ENCODE measurements at places on chromosomes 5 and 9. TPM values are rescaled to one million over a fixed set of nuclear protein-coding genes. Genes with fewer than 3 reads are reported as not detected.
A peak's percentile ranks its signal among the peaks of the same experiment; 100 is the strongest.

Gene SLC35D2
- total RNA-seq, result 19.2 TPM

- no peak for ATAC-seq
Measured at GRCh38 chr9:19033015-19033414, at the start of gene SAXO1. Gene SAXO1 (minus strand): TSS chr9:19033209. CDS start chr9:19032908, 301 bp downstream.

Gene SMIM33
- total RNA-seq, result 0.14 TPM

DNA sequence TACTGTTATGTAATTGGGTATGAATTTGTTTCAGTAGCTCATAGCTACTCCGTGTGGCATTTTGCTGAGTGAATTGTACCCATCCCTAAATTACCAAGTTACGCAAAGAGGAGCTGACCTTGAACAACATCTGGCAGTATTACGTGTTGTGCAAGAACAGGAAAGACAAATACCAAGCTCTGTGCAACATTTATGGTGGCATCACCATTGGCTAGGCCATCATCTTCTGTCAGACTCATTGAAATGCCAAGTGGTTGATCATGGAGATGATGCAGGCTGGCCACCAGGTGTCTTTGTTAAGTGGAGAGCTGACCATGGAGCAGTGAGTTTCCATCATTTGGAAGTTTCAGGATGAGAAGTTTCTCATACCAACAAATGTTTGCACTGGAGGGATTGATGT lies 15.0 kb downstream of the ZSWIM6 start:
- no peak for ATAC-seq

DNA sequence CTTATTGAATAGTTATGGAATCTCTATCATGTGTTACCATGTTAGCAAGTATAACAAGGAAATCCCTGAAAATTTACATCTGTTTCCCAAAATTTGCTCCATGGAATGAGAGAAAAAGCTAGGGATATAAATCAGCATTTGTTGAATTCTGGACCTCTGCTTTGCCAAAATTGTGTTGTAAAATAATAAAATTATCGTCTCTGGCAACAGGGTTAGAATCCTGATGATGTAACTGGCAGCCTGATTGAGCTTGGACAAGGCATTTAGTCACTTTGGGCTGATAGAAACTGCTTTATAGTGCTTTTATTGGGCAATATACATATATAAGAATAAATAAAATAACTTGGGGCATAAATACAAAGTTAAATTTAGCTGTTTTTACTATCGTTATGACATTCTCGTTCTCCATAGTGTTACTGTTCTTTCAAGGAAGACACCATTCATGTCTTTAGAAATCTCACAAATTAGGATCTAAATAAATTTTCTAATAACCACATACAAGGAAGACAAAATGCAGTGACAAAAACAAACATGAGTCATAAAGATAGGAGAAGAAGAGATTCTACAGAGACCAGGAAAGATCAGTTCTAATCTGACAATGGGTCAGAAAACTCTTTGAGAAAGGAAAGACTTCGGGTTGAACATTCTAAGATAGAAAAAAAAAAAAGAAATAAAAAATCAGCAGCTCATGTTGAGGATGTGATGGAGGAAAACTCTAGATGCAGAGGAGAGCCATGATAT lies 145.0 kb upstream of the CDH10 start:
- no peak for ATAC-seq

GRCh38 chr9:111957856-111958631 lies 61.4 kb downstream of the UGCG start:
- ATAC-seq, result peak; percentile 31

DNA sequence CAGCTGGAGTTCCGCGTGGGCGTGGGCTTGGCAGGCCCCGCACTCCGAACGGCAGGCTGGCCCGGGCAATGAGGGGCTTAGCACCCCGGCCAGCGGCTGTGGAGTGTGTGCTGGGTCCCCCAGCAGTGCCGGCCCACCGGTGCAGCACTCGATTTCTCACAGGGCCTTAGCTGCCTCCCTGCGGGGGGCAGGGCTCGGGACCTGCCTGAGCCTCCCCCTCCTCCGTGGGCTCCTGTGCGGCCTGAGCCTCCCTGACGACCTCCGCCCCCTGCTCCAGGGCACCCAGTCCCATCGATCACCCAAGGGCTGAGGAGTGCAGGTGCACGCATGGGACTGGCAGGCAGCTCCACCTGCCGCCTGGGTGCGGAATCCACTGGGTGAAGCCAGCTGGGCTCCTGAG lies 191.8 kb downstream of the CYLC2 start:
- ATAC-seq, result no peak

- ATAC-seq, result no peak
Measured at GRCh38 chr9:75128535-75128934, 40.2 kb downstream of the OSTF1 start.

Gene KCNV2
- total RNA-seq, result 0.33 TPM

Gene INSYN2B
- total RNA-seq, result 5.6 TPM

DNA sequence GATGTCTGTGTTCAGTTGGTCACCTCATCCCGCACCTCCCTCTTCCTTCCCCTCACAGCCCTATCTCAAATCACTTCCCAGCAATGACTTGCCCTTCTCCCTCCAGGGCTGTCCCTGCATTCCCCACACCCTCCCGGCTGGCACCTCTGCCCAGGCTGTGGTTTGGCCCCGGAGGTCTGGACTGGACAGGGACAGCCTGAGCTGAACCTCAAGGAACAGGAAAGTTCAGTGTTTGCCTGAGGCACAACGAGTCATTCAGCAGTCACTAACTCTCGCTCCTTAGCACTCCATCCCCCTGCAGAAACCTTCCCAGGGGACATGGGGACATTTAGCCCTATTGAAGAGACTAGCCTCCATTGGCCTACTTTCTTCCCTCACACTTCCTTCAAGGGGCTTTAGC lies 58.3 kb upstream of the MAP3K1 start:
- ATAC-seq, result no peak

GRCh38 chr5:151318850-151319732 lies 15.5 kb upstream of the SLC36A3 start:
- peak; percentile 41 for ATAC-seq

GRCh38 chr5:173717959-173718358 lies 101.5 kb upstream of the BOD1 start:
- no peak for ATAC-seq

Gene NME5
- total RNA-seq, result 26.2 TPM

DNA sequence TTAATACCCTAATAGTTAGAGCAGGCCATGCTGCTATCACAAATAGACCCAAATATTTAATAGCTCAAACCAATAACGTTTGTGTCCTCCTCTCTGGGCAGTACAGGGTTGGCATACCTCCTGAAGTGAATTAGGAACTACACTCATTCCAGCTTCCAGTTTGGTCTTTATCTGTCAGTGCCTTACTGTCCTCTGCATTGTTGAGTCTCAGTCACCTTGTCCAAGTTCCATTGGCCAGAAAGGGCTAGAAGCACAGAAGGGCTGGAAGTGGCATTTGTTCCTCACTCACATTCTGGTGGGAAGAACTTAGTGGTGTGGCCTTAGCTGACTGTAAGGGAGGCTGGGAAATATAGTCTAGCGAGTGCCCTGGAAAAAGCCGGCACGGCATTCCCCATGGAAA lies 11.2 kb downstream of the FXN start:
- no peak for ATAC-seq

DNA sequence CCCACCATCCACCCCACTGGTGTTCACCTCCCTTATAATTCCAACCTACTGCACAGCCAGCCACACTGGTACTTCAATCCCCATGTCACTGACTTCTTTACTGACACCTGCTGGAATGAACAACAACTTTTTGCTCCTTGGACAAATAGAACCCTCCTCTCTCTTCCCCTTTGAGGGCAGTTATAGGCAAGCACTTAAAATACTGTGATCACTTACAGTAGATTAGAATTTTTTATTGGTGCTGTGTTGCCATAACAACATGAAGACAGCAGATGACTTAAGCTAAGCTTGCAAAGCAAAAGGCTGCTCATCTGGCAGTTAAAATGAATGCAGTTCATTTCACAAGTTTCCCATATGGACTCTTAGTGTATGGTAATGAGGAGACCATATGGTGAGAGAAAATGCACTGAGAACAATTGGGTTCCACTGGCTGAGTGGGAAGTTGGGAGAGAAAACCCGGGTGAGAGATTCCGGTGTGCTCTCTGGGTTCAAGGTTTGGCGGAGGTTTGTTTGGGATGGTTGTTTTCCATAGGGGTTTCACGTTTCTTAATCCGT lies 374.3 kb downstream of the EBF1 start:
- peak; percentile 93 for ATAC-seq

GRCh38 chr5:97528941-97529340 lies 345.9 kb upstream of the RIOK2 start:
- ATAC-seq, result no peak

GRCh38 chr9:12628546-12628945 lies 64.6 kb upstream of the TYRP1 start:
- ATAC-seq, result no peak

GRCh38 chr9:549455-549997 lies 292.0 kb upstream of the DMRT1 start:
- no peak for ATAC-seq

DNA sequence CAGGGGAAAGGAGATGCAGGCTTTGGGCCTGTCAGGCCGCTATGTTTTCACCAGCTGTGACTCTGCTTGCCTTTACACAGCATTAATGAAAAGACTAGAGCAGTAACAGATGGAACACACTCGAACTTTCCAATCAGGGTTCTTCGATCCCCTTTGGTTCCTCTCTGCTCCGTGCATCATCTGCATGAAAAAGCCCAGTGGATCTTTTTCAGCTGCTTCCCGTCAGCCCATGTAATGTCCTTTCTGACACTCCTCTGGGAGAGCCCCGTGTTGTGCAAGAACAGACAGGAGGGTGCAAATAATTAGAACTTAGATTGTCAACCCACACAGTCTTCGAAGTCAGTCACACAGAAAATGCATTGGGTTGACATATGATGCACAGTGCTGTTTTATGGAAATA lies 448.9 kb upstream of the ZNF462 start:
- no peak for ATAC-seq

- ATAC-seq, result no peak
Measured at GRCh38 chr9:81619353-81620001, 69.9 kb downstream of the TLE1 start.
